ENCODE measurements at places on chromosomes 7 and 10.

DNA sequence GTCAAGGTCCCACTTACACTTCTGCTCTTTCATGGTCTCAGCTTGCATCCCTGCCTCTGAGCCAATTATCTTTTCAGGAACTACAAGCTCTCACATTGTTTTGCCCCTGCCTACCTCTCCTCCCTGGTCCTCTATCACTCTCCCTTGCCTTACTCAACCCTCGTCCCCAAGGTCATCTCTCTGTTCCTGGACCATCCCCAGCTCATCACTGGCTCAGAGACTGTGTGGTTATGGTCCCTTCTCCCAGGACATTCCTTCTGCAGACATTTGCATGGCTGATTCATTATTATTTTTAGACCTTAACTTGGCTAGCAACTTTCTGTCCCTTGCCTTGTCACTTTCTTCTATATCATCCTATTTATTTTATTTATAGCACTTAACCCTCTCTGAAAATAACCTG lies 17.8 kb upstream of the GPAM start:
- DNase-seq, result no peak

- no peak for DNase-seq
Observed at GRCh38 chr7:25727446-25727845, 424.6 kb upstream of the NFE2L3 start.

DNA sequence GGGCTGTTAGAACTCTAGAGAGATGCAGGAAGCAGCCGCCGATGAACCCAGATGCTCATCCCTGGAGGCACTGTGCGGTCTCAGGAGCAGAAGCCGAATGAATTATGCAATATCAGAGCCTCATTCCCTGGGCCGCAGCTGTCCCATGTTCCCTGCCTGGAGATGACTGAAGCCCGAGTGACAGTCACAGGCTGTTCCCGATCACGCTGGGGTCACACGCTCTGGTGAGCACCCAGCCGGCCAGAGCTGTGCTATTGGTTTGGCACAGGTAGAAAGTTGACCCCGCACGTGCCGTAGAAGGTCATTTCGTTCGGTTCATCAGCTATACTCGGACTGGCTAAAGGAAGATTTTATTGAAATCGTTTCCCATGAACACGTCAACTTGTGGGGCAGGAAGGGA lies 140.5 kb upstream of the SH2B2 start:
- no peak for DNase-seq

DNA sequence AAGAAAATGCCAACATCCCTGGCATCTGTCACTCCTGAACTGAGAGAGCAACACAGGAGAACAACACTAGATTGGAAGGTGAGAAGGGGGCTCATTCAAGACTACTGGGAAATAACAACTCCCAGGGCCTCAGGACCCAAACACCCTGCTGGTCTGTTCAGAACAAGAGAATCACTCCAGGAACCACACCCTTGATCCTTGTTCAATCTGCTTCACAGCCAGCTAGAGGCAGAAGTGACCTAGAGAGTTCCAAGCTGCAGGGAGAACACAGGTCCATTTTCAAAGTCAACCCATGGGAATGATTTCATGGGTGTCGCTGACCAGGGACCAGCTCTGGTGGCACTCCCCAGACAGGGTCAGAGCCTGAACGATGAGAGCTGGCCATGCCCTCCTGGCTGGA lies 42.3 kb downstream of the LRRC20 start:
- no peak for DNase-seq

DNA sequence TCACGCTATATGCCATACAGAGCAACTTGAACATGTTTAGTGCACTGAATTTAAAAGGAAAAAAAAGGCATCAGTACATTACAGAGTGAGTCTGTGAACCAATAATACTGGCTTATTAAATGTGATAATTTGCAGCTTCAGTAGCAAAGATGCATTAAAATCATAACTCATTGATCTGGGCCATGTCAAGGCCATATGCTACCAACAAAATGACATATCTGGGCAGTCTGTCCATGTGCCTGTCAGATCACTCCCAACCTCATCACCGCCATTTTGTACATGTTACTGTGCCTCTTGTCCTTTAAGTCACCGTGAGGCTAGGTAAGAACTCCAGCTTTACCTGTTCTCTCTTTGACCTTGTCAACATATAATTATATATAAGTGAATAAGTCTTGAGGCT lies 307.4 kb upstream of the LRGUK start:
- no peak for DNase-seq

DNA sequence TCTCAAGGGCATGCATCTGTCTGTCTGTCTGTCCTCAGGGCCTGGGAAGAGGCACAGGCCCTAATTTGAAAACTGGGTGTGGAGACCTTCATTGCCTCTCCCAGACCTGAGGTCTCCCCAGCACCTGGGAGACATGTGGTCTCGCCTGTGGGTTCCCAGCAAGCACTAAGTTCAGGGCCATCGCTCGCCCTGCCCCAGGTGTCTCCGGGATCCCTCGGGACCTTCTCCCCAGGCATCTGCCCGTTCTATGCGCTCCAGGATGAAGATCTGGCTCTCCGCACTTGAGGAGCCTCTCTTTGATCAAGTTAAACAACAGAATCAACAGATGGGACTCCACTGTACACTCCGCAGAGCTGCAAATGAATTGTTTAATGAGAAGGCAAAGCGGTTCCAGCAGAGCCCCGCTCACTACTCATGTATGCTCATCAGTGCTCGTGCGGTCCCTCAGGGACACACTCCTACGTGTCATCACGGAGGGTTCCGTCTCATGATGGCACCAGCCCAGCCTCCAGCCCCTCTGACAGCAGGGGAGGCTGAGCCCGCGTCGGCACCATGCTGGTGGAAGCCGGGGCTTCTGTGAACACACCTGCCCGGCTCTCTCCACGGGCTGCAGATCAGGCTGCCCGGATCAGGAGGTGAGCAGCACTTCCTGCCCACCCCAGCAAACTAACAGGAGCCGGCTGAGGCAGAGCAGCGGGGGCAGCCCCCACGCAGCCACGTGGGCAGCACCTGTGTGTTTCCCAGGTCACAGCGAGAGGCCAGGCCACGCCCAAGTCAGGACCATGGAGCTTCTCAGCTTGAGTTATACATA lies 132.8 kb downstream of the TCERG1L start:
- no peak for DNase-seq

- no peak for DNase-seq
Observed at GRCh38 chr7:36112969-36113368, 40.1 kb upstream of the EEPD1 start.

DNA sequence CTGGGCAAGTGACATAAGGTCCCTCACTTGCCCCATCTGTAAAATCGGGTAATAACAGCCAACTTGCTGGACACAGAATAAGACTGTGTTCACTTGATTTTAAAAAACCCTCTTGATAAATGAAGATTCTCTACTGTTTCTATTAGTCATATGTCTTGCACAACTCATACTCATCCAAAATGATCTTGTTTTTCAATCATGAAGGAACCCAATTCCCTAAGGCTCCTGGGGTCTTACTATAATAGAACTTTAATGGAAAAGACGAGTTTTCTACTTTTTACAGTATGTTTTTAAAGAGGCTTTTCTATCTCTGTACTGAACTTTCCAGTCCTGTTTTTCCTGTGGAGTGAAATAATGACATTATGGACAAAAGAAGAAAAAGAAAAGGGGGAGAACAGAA lies 103.8 kb downstream of the ARID5B start:
- DNase-seq, result no peak

DNA sequence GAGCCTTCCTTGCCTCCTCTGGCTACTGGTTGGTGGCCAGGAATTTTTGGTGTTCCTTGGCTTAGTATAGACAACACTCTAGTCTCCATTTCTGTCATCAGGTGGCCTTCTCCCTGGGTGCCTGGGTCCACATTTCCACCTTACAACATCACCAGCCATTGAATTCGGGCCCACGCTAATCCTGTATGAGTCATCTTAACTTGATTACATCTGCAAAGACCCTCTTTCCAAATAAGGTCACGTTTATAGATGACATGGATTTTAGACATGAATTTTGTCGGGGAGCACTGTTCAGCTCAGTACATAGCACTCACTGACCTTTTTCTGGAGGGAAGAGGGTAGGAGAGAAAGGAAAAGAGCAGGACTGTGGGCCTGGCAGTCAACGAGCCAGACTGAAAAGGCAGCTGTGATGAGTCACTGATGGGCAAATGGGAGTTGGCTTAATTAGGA lies 39.4 kb downstream of the MMRN2 start:
- no peak for DNase-seq

DNA sequence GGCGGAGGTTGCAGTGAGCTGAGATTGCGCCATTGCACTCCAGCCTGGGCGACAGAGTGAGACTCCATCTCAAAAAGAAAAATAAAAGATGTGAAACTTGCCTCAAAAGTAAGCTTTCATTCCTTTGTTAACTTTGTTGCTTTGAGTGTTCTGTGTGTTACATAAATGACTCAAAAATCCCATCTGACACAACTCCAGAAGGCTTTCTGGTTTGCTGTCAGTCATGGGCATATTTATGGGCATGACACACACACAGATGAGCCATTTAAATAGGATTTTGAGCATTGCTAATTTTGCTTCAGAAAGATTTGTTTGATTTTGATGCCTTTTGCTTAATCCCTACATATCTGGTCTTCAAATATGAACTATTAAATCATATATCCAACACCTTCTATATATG lies 82.6 kb downstream of the CACNB2 start:
- no peak for DNase-seq

DNA sequence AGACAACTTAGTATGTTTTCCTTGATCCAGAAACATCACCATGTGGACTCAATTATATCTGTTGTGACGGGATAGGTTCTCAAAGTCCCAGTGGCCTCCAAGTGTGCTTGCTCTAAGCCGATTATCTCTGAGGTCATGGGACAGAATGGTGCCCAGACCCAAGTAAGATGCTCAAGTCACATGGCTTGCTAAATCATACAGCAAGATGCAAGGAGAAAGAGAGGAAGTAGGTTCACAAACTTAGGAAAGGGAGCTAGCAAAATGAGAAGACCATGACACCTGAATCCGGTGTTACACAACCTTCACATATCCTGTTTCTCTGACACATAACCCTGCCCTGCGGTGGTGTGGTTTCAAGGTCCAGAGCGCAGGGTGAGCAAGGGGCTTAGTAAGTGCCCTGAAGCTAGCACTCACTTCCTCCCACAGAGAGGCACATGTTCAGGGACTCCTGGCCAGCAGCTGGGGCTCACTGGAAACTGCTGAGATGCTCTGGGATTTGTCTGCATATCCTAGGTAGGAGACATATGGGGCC lies 590.9 kb upstream of the ANKRD30A start:
- no peak for DNase-seq

DNA sequence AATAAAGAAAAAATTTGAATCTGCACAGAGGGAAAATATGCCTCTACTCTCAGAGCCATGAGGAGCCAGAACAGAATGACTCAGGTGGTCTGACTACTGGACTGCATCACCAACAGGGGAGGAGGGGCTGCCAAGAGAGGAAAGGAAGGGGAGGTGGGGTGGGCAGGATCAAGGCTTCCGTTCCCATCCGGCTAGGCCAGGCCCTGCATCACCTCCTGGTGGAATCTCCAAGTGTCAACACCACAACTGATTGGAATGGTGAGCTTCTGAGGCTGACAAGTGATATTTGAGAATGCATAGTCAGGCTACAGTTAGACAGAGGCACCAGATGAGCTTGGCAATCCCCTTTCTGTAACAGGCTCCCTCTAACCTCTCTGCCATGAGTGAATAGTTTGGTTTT lies 10.4 kb upstream of the GPR26 start:
- DNase-seq, result no peak

- DNase-seq, result no peak
Observed at GRCh38 chr10:86759073-86759672, 2.8 kb downstream of the BMPR1A start.

DNA sequence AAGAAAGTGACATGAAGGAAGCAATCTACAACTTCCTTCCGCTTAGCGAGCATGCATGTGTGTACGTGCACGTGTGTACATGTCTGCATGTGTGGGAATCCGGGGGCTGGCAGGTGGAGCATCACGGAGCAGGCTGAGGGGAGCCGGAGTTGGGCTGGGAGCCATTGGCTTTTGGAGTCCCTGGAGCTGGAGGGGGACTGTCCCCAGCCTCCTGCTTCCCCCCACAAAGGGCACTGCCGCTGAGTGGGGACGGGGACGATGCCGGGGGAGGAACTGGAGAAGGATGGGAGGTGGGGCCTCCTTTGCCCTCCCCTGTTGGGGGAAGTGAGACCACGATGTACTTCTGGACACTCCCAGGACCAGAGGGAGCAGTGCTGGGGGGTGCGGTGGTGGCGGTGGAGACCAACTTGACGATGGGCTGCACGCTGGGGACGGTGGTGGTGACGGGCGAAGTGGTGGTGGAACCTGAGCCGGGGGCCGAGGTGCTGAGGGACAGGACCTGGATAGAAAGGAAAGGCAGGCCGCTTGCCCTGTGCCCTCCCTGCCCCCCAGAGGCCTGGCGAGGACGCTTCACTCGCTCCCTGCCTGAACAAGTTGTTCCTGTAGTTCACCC lies 5.8 kb downstream of the AP4M1 start:
- DNase-seq, result no peak

- no peak for DNase-seq
Observed at GRCh38 chr10:34769899-34770298, 45.2 kb downstream of the PARD3 start.

- no peak for DNase-seq
Observed at GRCh38 chr10:48519481-48520183, 85.2 kb downstream of the ARHGAP22 start.

GRCh38 chr7:98387131-98387530 lies 13.8 kb downstream of the BAIAP2L1 start:
- DNase-seq, result no peak

DNA sequence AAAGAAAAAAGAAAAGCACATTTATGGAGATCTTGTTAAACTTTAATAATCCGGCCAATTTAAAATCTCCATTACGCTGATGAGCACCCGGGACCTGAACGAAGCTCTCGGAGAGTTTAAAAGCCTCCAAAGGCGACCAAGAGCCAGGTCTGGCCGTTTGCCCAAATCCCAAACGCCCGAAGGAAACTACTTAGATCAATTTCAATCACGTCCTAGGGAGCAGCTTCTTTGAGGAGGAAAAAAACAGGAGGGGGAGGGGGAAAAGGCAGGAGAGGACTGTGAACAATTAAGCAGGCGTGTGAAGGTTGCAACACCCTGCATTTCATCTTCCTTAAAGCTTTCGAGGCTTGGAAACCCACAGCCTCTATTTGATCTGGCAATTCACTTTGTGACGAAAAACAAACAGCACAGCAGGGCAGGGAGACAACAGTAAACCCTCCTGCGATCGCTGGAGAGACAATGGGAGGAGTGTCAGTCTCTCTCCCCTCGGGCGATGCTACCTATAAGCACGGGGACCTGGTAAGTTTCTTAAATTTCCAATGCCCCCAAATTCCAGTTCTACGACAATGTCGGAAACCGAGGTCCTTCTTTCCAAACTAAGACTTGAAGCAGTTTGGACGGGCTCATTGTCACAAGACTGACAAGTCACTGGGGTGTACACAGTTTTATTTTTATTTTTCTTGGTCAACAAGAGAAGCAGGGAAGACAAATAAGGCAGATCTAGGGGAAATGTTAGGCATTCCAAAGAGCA lies 1.2 kb downstream of the KLF6 start:
- DNase-seq, result peak; percentile 59

DNA sequence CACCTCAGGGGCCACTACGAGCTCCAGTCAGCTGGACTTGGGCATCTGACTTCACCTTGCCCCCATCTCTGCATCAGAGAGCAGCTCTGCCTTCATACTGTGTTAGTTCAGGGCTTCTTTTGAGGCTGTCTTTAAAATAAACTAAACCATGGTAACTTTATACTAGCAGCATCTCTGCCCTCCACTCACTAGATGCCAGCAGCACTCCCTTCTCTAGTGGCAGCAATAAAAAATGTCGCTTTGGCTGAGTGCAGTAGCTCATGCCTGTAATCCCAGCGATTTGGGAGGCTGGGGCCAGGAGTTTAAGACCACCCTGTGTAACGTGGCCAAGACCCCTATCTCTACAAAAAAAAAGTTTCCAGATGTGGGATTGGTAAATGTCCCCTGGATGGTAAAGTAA lies 584.4 kb downstream of the INHBA start:
- DNase-seq, result no peak

GRCh38 chr7:45026013-45026412 lies 26.0 kb downstream of the CCM2 start:
- DNase-seq, result no peak
